Fibroblast of villous mesenchyme (primary cell): ENCODE measurements at places on chromosomes 7 and 10. TPM values are rescaled to one million over a fixed set of nuclear protein-coding genes. Genes with fewer than 3 reads are reported as not detected.

DNA sequence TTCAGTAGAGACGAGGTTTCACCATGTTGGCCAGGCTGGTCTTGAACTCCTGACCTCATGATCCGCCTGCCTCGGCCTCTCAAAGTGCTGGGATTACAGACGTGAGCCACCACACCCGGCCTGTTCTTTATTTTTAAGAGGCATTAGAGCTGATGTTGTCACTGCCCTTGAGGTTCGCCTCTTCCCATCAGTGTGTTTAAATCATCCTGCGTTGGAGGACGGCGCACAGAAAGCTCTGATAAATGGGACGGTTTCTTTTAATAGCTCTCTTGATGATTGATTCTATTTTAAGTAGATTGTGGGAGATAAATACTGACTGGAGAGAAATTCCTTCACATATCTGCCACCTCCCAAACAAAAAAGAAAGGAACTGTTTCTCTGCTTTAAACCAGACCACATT, 29.0 kb downstream of the UPP1 start:
- DNase-seq: peak; percentile 71

CCL24 gene
- total RNA-seq: not detected in 2 replicates

NODAL gene
- total RNA-seq: not detected in 2 replicates

PLPP4 gene
- 0.86 and 4.2 TPM in 2 replicates for total RNA-seq

- no peak for DNase-seq
Measured at GRCh38 chr7:55516409-55516808, 55.9 kb downstream of the VOPP1 start.

DNA sequence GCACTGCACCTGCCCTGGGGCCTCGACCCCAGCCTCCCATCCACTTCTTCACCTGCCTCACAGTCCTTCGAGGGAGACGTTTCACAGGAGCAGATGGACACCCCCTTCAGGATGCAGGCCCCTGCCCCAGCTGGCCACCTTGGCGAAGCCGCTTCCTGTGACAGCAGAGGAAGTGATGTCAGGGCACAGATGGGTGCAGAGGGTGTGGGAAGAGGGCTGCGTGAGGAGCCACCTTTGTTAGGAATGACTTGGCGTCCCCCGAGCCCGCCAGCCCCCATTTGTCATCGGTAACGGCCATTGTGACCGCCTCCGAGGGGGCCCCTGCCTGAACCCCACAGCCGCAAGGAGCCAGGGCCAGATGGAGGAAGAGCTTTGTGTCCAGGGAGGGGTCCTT, 47.4 kb upstream of the SLC29A3 start:
- DNase-seq: no peak

- DNase-seq: peak; percentile 3
Measured at GRCh38 chr10:109456566-109457301, 466.6 kb downstream of the XPNPEP1 start.

GRCh38 chr7:47482013-47482875, 99.7 kb downstream of the TNS3 start:
- peak; percentile 98 for DNase-seq
